ENCODE measurements at places on chromosomes 3 and 15.

DNA sequence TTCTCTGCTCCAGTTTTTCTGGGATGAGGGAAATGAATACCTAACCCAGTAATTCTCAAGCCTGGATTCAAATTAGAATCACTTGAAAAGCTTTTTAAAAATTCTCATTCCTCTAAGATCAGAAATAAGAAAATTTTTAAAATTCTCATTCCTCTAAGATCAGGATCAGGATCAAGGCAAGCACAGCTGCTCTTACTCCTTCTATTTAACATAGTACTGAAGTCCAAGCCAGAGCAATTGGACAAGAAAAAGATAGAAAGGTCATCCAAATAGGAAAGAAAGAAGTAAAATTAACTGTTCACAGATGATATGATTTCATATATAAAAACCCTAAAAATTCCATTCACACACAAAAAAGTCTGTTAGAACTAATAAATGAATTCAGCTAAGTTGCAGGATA, 24.2 kb upstream of the CLRN1 start:
- no peak overlapping the region for H3K4me3 ChIP-seq
- no peak for DNase-seq
- H3K27ac ChIP-seq = no peak overlapping the region
- H3K4me1 ChIP-seq = no peaks in the 10 kb centered on the region

- H3K36me3 ChIP-seq = no peaks in the 10 kb centered on the region
- no peak for DNase-seq
- no peak overlapping the region for H3K4me3 ChIP-seq
- H3K27me3 ChIP-seq = no peaks in the 10 kb centered on the region
- no peak overlapping the region for H3K27ac ChIP-seq
Observed at GRCh38 chr3:23389686-23390085, 186.6 kb downstream of the UBE2E2 start.

- H3K4me3 ChIP-seq = no peak overlapping the region
- no peak for DNase-seq
- no peaks in the 10 kb centered on the region for H3K4me1 ChIP-seq
Observed at GRCh38 chr15:75523011-75523410, 56.1 kb downstream of the PTPN9 start.

GRCh38 chr3:4426782-4427344, 40.2 kb downstream of the SUMF1 start:
- H3K27me3 ChIP-seq = no peaks in the 10 kb centered on the region
- peaks cover 7% of the 10 kb centered on the region for H3K4me1 ChIP-seq
- no peak overlapping the region for H3K4me3 ChIP-seq
- DNase-seq = no peak

- no peak overlapping the region for H3K4me3 ChIP-seq
- H3K27ac ChIP-seq = no peak overlapping the region
- no peaks in the 10 kb centered on the region for H3K4me1 ChIP-seq
- H3K36me3 ChIP-seq = peaks cover 2% of the 10 kb centered on the region
- H3K27me3 ChIP-seq = no peaks in the 10 kb centered on the region
- DNase-seq = no peak
Observed at GRCh38 chr15:56725386-56725785, 7.9 kb downstream of the ZNF280D start.

GRCh38 chr3:194657439-194657838, 14.6 kb downstream of the LSG1 start:
- no peak overlapping the region for H3K27ac ChIP-seq
- no peaks in the 10 kb centered on the region for H3K27me3 ChIP-seq
- peaks cover 17% of the 10 kb centered on the region for H3K36me3 ChIP-seq
- no peak overlapping the region for H3K4me3 ChIP-seq
- H3K4me1 ChIP-seq = no peaks in the 10 kb centered on the region
- DNase-seq = no peak

DNA sequence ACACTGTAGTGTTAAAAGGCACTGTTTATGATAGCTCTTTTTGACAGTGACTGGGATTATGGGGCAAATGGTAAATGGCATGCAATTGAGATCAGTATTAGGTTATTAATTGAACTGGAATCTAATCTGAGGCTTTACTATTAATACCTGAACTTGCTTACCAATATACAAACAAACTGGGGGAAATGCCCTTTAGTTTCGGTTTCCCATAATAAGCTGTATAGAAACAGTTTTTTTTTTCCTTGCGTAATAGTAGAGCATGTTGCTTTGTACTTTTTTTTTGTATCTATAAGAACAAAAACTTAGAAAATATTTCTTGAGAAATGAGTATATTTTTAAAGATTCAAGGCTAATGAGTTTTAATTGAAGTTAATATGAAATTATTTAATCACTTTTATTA, 95.0 kb downstream of the FNDC3B start:
- no peak overlapping the region for H3K4me3 ChIP-seq
- no peaks in the 10 kb centered on the region for H3K36me3 ChIP-seq
- no peaks in the 10 kb centered on the region for H3K27me3 ChIP-seq
- no peak for DNase-seq
- no peak overlapping the region for H3K27ac ChIP-seq
- H3K4me1 ChIP-seq = peaks cover 50% of the 10 kb centered on the region

GRCh38 chr3:74651292-74651691, 36.8 kb upstream of the CNTN3 start:
- H3K36me3 ChIP-seq = no peaks in the 10 kb centered on the region
- H3K4me3 ChIP-seq = no peak overlapping the region
- H3K27me3 ChIP-seq = no peaks in the 10 kb centered on the region
- no peak for DNase-seq

- no peaks in the 10 kb centered on the region for H3K36me3 ChIP-seq
- H3K4me3 ChIP-seq = no peak overlapping the region
- no peaks in the 10 kb centered on the region for H3K27me3 ChIP-seq
Observed at GRCh38 chr3:12687948-12688347, 24.0 kb upstream of the RAF1 start.

- no peak overlapping the region for H3K27ac ChIP-seq
- H3K4me3 ChIP-seq = no peak overlapping the region
- no peaks in the 10 kb centered on the region for H3K36me3 ChIP-seq
- no peaks in the 10 kb centered on the region for H3K4me1 ChIP-seq
Observed at GRCh38 chr3:163159306-163159705, 1662.7 kb downstream of the OTOL1 start.

DNA sequence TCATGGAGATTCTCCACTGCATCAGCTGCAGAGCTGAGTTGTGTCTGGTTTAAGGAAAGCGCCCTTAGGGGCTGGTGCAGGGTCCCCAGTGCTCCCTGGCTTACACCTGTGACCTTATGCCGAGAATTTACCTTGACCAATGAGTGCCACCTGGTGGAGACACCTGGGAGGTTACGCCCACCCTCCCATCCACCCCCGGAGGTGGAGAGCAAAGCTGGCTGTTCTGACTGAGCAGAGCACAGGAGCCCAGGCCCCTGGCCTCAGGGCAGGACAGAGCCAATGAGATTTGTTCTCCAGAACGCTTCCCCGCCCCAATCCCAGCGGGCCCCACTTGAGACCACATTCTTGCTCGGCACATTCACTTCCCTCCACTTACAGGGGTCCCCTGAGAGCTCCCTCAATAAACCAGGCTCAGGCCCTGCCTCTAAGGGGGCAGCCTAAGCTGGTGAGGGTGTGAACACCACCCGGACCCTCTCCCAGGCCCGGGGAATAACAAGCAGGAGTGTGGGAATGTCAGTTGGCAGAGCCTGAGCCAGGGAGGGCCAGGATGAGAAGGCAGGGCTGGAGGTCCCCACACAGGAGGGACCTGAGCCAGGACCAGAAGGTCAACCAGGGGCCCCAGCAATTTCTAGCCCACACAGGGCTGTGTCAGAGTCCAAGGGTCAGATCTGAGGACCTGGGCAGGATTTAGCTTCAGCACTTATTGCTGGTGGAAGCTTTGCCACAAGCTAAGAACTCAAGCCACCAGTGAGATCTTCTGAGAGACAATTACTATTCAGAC, 117.1 kb downstream of the TPRA1 start:
- no peaks in the 10 kb centered on the region for H3K4me1 ChIP-seq
- H3K27ac ChIP-seq = no peak overlapping the region
- H3K4me3 ChIP-seq = no peak overlapping the region
- peaks cover 14% of the 10 kb centered on the region for H3K27me3 ChIP-seq
- no peaks in the 10 kb centered on the region for H3K36me3 ChIP-seq

- no peak overlapping the region for H3K27ac ChIP-seq
- H3K4me3 ChIP-seq = no peak overlapping the region
- DNase-seq = no peak
- H3K4me1 ChIP-seq = no peaks in the 10 kb centered on the region
Observed at GRCh38 chr3:113277414-113277813, 66.1 kb downstream of the BOC start.

- DNase-seq = no peak
- H3K4me3 ChIP-seq = peak overlapping the region; percentile 82
- H3K27ac ChIP-seq = no peak overlapping the region
- peaks cover 34% of the 10 kb centered on the region for H3K4me1 ChIP-seq
- H3K36me3 ChIP-seq = no peaks in the 10 kb centered on the region
Observed at GRCh38 chr3:134487406-134487805, 1.5 kb downstream of the CEP63 start.

DNA sequence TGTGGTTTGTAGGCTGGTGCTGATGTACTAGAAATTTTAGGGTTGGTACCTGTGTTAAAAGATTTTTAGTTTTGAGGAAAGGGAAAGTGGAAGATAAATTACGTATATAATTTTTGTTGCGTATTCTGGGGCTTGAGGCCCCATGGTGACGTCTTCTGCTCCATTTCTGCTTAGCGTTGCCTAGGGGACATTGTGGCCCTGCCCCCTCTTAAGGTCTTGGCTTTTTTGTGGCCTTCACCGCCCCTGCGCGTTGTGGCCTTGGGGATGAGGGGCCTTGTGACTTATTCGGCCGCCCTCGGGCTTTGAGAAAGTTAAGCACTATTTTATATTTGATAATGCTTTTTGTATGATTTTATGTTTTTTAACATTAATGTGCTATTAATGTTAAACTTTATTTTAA, 182.0 kb downstream of the KLF13 start:
- no peak for DNase-seq
- H3K27me3 ChIP-seq = no peaks in the 10 kb centered on the region
- no peak overlapping the region for H3K4me3 ChIP-seq
- no peaks in the 10 kb centered on the region for H3K36me3 ChIP-seq

DNA sequence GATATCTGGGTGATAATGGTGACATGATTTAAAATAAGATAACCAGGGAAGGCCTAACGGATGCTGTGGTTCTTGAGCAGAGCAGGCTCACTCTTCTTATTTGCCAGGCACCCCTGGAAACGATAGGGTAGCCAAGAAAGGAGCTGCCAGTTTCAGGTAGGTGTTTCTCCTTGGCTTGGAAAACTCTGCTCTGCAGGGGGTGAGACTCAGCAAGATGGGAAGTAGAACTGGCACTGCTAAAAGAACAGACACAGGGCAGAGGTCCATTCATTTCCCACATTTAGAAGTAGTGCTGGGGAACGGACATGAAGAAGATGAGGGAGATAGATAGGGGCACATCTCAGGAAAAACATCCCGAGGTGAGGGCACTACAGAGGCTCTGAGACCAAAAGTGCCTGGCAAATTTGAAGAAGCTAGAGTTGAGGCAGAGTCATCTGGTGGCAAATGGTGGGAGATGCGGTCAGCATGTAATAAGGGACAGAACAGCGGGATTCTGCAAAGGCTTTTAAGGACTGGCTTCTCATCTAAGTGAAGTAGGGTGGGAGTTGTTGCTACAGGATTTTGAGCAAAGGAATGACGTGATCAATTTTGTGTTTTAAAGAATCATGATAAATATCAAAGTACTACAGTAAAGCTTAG, 323.4 kb upstream of the PLSCR5 start:
- DNase-seq = no peak
- H3K4me1 ChIP-seq = no peaks in the 10 kb centered on the region
- no peaks in the 10 kb centered on the region for H3K27me3 ChIP-seq
- H3K27ac ChIP-seq = no peak overlapping the region
- H3K4me3 ChIP-seq = no peak overlapping the region

GRCh38 chr3:170585008-170585936, 603 bp downstream of the SLC7A14 start:
- H3K36me3 ChIP-seq = no peaks in the 10 kb centered on the region
- peaks cover 42% of the 10 kb centered on the region for H3K27me3 ChIP-seq
- H3K27ac ChIP-seq = no peak overlapping the region
- no peak overlapping the region for H3K4me3 ChIP-seq
- H3K4me1 ChIP-seq = no peaks in the 10 kb centered on the region

DNA sequence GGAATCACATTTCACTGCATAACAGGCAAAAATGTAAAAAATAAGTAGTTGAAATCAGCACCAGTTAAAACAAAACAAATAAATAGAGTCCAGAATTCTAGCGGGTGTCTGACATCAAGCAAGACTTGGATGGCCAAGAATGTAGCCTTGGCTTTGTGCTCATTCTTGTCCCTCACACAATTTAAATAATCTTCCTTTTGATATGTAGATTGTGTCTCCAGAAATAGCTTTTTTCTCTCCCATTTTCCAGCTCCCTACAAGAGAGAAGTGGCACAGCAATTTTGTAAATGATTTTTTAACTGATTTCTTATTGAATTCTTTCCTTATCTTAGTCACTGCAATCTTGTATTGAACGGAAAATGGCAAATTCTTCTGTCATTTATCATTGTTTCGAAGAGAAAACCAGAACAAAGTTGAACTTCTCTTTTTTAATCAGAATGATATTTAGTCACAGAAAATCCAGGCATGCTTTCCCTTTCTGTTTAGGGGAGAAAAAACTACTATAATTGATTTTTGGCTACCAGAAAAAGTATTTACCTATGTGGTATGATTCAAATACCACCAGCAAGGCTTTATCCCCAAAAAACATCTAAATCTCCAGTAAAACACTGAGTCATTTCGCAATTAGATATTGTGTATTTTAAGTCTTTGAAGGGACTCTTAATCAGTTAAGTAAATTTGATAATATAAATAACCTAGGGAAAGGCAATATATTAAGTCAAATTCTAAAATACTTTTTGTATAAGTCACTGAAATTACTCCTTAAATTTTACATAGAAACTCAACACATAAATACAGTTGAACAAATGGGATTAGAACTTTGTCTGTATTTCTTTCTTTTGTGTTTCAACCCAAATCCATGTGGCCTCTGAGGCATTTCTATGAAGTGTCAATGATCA, 481.7 kb downstream of the GBE1 start:
- no peak for DNase-seq
- H3K36me3 ChIP-seq = no peaks in the 10 kb centered on the region
- no peaks in the 10 kb centered on the region for H3K27me3 ChIP-seq
- no peaks in the 10 kb centered on the region for H3K4me1 ChIP-seq
- no peak overlapping the region for H3K4me3 ChIP-seq

DNA sequence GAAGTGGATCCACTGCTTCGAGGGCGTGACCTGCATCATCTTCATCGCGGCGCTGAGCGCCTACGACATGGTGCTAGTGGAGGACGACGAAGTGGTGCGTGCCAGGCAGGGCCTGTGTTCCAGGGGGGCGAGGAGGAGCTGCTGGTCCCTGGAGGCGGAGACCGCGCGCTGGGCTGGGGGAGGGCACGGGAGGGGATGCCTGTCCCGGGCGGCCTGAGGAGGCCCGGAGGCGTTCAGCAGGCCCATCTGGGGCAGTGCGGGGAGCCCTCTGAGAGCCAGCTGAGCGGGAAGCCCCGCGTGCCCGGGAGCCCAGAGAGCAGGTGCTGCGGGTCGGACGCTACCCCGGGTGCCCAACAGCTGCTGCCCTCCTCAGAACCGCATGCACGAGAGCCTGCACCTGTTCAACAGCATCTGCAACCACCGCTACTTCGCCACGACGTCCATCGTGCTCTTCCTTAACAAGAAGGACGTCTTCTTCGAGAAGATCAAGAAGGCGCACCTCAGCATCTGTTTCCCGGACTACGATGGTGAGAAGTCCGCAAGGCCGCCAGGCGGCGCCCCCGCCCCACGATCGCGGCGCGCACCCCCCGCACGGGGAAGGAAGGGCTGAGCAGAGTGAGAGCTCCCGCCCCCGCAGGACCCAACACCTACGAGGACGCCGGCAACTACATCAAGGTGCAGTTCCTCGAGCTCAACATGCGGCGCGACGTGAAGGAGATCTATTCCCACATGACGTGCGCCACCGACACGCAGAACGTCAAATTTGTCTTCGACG, 2.9 kb downstream of the GNAT1 start:
- no peak overlapping the region for H3K27ac ChIP-seq
- H3K4me1 ChIP-seq = no peaks in the 10 kb centered on the region
- H3K4me3 ChIP-seq = no peak overlapping the region

All from keratinocyte (primary cell).